Activated CD4-positive, alpha-beta T cell treated with anti-CD3 and anti-CD28 coated beads, Interleukin-2, amount 50 U/mL, for 48 hours (primary cell): ENCODE measurements at places on chromosomes 5 and 9.

GRCh38 chr9:948497-948896 lies 28.0 kb upstream of the DMRT3 start:
- no peak for DNase-seq

- no peak for DNase-seq
These were observed 54.1 kb downstream of the AP3S1 start for GRCh38 chr5:115895821-115896220.

GRCh38 chr9:123763910-123764588 lies 165.9 kb downstream of the DENND1A start:
- no peak for DNase-seq

GRCh38 chr5:129243039-129243438 lies 148.5 kb downstream of the ISOC1 start:
- DNase-seq, result no peak

DNA sequence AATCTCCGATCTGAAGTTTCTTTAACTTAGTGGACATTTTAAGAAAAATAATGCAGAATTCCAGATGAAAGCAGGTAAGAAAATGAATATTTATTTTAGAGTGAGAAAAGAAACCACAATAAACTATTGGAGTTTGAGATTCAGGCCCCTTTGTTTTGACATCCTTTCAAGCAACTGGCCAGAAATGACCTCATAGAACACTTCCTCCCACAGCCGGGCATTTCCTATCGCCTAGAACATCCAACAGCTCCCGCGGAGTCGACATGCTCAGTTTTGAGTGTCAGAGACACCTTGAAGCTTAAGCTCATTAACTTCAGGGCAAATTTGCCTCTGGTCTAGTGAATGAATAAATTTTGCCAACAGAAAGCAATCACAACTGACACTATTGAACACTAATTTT lies 369.2 kb downstream of the TLE4 start:
- no peak for DNase-seq

GRCh38 chr5:32534041-32534440 lies 51.3 kb upstream of the SUB1 start:
- DNase-seq, result no peak

- DNase-seq, result no peak
These were observed 161.5 kb downstream of the SEC61B start for GRCh38 chr9:99383536-99383935.

DNA sequence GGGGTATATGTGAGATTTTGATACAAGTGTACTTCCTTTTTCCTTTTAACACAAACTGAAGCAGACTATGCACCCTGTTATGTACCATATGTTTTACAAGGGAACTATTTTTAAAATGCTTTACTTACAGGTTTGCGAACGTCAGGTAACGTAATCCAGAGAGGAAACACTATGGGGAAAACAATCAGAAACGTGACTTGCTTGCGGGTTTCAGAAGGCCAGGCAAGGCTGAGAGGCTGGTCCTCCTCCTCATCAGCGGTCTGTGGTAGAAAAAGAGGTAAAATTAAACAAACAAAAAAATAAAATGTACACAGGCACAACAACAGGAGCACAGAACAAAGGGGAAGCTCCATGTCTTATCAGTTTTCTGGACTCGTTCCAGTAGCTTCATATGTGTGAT lies 141.2 kb downstream of the ACER2 start:
- no peak for DNase-seq

DNA sequence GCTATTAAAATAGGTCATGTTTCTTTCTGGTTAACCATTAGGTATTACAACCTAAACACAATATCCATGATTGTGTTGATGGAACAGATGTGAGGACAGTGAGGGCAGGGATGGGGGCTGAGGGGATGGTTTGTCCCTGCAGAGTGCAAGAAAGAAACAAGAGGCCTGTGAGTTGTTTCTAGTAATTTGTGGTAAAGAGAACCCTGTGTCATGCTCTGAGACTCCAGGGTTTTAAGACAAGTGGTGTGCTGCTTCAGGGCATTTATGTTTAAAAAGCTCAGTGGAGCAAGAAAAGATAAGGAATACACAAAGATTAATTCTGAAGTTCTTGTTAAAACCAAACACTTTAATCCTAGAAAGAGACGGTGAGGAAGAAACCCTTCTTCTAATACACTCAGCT lies 656.5 kb downstream of the TLE1 start:
- DNase-seq, result no peak

- peak; percentile 64 for DNase-seq
These were observed 12.7 kb upstream of the TMEM174 start for GRCh38 chr5:73160239-73160671.

DNA sequence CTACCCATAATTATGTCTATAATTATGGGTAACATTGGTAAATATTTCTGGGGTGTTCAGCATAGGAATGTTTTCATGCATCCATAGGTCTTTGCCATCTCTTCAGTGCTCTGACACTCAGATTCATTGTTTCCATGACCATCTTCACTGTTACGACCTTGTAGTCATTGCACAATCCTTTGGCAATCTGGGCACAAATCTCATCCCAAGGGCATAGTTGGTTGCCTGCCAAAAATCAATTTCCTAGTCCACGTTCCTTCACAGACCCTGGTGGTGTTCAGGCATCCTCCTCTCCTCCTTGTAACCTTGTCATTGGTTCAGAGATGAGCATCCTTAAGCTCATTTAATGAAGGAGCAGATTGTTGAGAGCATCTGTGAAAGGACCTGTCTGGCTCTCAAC lies 1400.7 kb downstream of the CDH12 start:
- no peak for DNase-seq

GRCh38 chr5:180787711-180788431 lies 14.7 kb downstream of the MGAT1 start:
- no peak for DNase-seq

DNA sequence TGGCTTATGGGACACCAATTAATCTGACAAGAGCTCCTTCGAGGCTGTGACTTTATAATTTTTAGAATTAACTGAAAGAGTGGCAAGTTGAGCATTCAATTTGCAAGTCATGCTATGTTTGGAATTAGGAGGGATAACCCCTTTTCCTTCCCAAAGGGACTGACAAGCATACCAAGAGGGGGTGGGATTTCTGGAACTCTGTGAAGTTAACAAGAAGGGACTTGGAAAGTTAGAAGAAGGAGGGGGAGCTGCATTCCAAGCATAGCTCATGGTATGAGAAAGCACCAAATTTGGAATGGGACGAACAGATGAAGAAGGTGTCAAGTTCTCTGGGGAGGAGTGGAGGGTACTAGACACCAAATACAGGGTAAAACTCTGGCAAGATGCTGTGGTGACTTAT lies 8.9 kb upstream of the PALM2AKAP2 start:
- DNase-seq, result no peak

DNA sequence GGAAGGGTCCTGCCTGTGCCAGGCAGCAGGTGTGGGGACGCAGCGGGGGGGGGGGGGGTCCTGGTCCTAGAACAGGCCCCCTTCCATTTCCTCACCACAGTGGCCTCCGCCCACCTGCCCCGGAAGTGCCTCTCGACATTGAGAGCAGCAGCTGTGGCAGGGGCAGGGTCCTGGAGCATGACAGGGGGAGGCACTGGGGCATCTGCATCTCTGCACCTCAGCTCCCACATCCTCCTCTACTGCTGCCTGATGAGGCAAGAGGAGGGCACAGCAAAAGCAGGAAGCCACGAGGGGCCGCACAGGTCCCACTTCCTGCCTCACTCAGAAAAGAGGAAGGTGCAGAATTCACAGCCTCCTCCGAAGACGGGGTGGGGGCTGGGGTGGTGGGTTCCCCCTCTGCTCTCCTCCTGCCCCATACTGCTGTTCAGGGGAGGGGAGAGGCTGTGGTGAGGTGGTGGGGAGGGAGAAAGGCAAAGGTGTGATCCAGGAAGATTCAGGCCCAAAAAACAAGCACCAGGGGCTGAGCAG lies 14.8 kb downstream of the AKNA start:
- DNase-seq, result peak; percentile 76

DNA sequence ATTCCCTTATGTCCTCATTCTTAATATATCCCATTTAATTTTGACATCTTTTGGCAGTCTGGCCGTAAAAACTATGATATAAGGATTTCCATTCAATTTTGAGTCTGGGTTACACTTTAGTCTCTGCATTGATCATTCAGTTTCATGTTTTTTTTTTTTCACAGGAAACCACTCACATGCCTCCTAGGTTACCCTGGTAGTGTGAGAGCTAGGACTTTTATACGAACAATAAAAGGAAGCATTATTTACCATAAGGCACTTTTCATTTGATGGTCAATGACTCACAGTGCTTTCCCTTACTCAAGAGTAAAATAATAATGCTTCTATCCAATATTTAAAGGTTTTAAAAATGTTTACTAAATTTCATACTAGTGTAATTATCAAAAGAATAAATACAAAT lies 16.4 kb upstream of the DMAC1 start:
- DNase-seq, result no peak
